ENCODE measurements at places on chromosomes 6 and 20.
A peak's percentile ranks its signal among the peaks of the same experiment; 100 is the strongest.

DNA sequence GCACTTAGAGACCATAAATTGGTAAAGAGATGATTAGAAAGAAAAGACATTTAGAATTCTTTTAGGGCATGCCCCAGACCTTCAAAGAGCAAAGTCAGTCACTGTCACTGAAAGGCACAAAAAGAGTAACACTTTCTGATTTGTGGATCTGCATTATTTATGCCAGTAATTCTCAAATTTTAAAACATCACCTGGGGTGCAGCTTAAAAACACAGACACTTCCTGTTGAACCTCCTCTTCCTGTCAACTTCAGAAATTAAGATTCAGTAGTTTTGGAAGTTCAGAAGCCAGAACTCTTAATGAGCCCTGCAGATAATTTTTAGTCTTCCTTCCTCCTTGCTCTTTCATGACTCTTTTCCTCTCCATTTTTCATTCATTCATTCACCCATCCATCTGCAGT is 137.5 kb downstream of the NRN1 start:
- peak; percentile 48 for DNase-seq

DNA sequence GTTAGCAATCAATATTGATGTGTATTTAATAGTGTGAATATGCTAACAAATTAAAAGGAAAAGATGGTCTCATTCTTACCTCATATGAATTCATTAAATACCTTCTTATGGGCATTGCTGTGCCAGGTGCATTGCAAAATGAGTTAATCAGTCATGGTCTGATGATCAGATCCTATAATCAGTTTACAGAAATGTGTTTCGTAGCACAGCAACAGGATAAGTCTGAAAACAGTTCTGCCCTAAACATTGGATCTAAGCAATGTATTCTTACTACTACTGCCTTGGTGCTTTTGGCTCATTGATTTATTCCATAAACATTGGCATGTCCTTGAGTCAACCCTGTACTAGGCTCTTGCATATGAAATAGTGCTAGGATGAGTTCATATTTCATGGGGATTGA is 417.0 kb upstream of the JAG1 start:
- no peak for DNase-seq

GRCh38 chr6:45664707-45665106 is 287.0 kb upstream of the SUPT3H start:
- DNase-seq = no peak

- DNase-seq = no peak
Observed at GRCh38 chr6:8269872-8270454, 165.4 kb downstream of the SLC35B3 start.

GRCh38 chr20:62881662-62882395 is 20.2 kb upstream of the TCFL5 start:
- no peak for DNase-seq

- DNase-seq = no peak
Observed at GRCh38 chr20:50387996-50388332, 122.2 kb upstream of the PTPN1 start.

- no peak for DNase-seq
Observed at GRCh38 chr20:45917790-45918141, 5.8 kb upstream of the PLTP start.

GRCh38 chr6:42449917-42450476 is 1.7 kb downstream of the TRERF1 start:
- DNase-seq = no peak

GRCh38 chr20:4151342-4151741 is 136.0 kb upstream of the RNF24 start:
- no peak for DNase-seq

DNA sequence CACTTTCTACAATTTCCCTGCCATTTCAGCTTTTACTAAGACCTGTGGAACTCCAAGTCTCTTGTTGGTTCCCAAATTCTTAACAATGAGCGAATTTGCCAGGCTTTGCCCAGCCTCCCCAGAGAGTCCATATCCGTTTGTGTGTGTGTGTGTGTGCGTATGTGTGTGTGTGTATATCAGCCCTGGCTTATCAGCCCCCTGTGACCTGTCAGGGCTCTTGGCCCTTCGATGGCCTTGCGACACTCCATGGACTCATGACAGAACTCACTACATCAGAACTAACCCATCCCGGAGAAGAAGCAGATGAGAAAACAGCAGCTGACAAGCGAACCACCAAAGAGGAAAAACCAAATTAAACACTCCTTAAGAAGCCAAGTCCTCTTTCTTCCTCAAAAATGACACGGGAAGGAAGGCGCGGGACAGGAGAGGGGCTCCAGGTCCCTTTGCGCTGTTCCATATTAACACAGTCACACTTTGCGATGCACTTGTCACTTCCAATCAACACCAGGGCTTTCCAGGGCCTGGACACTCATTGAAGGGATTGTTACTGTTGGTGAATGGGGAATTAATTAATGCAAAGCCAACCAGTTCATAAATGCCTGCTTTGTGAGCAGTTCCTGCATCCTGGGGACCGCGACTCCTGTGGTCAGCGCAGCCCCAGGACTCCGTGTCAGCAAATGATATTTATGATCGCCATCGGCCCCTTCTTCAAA is 524.0 kb downstream of the CD83 start:
- no peak for DNase-seq

DNA sequence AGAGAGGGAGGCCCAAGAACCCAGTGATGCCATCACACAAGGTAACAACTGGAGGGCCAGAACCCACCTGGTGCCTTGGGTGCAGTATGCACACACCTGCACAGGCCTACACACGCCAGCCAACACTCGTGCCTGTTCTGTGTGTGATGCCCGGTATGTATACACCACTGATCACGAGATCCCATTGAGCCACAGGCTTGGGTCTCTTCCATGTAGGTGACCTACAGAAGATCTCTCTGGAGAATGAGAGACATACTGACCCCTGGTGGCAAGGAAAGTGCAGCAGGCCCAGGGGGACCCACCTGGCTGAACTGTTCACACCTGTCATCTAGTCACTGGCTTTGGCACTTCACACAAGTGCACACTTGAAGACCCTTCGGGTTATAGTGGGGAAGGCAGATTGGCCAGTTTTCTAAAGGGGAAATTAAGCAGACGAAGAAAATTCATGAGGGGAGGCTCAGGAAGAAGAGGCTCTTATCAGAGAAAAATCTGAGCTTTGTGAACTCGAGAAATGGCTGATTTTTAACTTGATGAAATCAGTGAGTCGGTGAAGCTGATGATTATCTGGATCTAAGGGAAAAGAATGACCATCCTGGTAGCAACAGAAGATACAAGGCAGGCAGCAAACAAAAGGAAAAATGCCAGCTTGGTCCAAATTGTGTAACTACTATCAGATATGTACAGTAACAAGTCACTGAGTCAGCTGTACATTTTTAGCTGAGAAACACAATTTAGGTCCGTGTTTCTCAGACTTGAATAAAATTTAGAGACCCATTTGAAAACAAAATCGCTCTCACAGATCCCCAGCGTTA is 69.1 kb upstream of the PBOV1 start:
- peak; percentile 34 for DNase-seq

Data from naive thymus-derived CD4-positive, alpha-beta T cell (primary cell).